ENCODE measurements at places on chromosomes 3 and 15.

DNA sequence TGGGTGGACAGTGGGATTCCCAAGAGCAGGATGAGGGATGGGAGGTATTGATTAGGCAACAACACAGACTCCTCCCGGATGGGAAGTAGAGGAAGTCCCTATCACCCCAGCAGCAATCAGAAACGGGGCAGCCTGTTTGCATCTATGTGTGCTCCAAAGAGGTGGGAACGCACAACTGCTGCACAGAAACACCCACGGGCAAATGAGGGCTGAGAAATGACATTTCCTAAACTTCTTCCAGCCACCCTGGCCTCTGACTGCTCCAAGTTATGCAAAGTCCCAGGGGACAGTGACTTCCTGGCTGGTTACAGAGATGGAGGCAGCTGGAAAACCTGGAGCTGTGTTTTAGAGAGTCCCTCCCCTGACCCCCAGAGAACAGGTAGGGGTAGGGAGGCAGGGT is 42.6 kb downstream of the HCN4 start:
- DNase-seq, result no peak

- no peak for DNase-seq
These were observed 148.3 kb downstream of the LRRC28 start for GRCh38 chr15:99399618-99400017.

DNA sequence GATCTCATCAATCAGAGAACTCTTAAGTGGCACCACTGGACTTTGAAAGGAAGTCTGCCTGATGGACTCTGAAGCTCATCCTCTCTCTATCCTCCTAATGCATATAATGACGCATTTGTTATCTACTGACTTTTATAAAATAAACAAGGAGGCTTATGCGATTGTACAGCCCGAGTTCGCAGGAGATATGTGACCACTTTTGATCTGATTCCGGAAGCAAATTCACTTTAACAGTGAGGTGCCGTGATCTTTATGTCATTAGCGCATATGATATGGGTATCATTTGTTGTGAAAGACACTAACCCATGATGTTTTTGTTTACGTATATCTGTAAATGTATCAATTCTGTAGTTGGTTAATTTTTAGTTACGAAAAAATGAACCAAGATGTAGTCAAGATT is 427 bp upstream of the RNF111 start:
- no peak for DNase-seq

DNA sequence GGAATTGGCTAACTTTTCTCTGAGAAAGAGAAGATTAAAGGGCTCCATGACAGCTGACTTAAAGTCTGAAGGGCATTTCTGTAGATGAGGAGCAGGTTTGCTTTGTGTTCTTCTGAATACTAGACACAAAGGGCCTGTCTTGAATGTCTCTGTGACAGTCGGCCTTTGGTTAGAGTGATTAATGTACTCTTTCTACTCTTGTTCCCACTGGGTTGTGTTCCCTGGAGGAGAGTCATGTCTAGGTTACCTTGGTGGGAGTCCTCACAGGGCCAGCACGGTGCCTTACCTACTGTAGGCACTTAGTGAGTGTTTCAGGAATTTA is 66.1 kb downstream of the MAP2K5 start:
- no peak for DNase-seq

- DNase-seq, result no peak
These were observed 228.7 kb downstream of the VPS13C start for GRCh38 chr15:61831505-61831921.

DNA sequence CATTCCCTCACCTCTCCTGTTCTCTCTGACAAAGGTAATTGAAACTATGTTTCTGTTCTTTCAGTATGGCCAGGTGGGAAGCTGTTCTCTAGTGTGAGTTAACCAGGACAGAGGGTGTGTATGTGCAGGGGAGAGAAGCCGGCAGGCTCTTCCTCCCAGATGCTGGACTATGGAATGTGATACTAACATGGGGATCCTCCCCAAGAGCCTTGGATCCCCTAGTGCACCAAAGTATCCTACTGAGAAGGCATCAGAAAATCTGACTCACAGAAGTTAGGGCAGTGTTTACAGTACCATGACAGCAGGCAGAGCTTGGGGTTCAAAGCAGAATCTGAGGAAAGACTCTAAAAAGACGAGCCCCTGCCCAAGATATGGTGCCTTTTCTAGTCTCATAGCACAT is 123.1 kb downstream of the APBA2 start:
- no peak for DNase-seq

- DNase-seq, result no peak
These were observed 72.2 kb downstream of the TOP2B start for GRCh38 chr3:25592510-25592968.

- no peak for DNase-seq
These were observed 76.0 kb upstream of the NECTIN3 start for GRCh38 chr3:110995461-110996231.

GRCh38 chr3:81799403-81799802 is 38.0 kb upstream of the GBE1 start:
- DNase-seq, result no peak

- DNase-seq, result no peak
These were observed 109.1 kb downstream of the OPA1 start for GRCh38 chr3:193701953-193702635.

DNA sequence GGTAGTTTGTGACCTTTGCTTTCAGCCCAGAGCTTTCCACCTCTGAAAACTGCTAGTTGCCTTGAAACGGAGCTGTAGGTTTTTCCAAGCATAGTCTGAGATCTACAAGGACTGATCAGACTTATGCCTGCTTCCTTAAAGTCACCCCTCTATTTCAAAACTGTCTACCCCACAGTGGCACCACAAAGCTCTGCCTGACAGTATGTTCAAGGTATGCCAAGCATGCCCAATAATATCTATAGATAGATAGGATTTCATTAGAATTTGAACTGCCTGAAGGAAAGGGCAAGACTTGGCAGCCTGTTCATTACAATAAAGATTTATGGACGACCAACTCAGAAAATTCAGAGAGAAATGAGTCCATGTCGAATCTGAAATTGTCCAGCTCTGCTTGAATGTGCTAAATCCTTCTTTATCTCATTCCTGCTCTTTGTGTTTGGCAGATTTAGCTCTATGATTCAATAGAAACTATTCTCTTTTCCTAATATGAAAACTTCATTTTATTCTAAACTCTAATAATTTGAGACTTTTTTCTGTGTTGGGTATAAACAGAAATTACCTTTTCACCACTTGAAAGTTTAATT is 227.6 kb upstream of the TBC1D5 start:
- no peak for DNase-seq

- no peak for DNase-seq
These were observed 50.0 kb upstream of the GSK3B start for GRCh38 chr3:120144267-120144666.

DNA sequence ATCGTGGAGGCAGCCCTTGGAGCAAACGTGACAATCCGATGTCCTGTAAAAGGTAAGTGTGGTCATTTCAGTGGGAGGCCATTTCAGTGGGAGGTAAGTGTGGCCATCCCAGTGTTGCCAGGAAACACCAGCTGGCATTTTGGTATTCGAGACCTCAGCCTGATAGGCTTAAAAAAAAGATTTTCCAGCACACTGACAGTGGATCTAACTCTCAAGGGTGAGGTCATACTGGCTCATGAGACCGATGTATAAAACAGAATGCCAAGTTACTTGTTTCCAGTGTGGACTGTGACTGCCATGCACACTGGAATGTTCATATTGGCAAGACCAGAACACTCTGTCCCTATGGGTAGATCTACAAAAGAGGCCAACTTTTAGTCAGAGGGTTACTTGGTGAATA is 244.4 kb upstream of the GOLGA6L4 start:
- no peak for DNase-seq

GRCh38 chr3:129857899-129858298 is 35.6 kb downstream of the TMCC1 start:
- no peak for DNase-seq

DNA sequence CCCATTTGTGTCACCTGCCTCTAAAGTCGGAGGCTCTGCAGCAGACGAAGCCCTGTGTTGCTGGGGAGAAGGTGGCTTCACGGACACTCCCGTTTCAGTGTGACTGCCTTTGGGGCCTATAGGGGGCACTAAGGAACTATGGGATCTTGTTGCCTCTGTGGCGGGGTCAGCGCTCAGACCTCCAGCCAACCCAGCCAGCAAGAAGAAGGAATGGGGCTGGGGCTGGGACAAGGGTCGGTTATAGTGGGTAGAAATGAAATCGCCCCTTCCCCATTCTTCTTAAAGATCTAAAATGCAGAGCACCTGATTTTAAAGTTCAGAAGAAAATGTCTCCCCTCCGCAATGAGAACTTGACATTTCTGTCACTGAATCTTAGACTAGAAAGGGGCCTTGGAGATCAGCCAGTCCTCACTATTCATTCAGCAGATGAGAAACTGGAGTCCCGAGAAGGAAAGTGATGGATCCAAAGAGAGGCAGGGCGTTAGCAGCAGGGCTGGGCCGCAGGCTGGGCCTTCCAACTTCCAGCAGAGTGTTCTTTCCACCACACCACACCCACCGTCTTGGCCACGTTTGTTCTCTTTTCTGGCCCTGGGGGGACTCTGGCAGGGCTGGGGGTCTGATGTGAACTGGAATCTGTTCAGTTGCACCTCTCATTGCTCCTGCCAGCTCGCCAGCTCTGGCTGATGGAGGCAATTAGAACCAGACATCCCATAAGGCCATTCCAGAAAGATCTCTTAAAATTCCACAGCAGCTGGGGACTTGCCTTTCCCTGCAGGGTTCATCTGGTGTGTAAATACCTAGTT is 195.4 kb downstream of the OPA1 start:
- DNase-seq, result no peak

GRCh38 chr15:101520395-101520794 is 30.9 kb upstream of the PCSK6 start:
- no peak for DNase-seq

DNA sequence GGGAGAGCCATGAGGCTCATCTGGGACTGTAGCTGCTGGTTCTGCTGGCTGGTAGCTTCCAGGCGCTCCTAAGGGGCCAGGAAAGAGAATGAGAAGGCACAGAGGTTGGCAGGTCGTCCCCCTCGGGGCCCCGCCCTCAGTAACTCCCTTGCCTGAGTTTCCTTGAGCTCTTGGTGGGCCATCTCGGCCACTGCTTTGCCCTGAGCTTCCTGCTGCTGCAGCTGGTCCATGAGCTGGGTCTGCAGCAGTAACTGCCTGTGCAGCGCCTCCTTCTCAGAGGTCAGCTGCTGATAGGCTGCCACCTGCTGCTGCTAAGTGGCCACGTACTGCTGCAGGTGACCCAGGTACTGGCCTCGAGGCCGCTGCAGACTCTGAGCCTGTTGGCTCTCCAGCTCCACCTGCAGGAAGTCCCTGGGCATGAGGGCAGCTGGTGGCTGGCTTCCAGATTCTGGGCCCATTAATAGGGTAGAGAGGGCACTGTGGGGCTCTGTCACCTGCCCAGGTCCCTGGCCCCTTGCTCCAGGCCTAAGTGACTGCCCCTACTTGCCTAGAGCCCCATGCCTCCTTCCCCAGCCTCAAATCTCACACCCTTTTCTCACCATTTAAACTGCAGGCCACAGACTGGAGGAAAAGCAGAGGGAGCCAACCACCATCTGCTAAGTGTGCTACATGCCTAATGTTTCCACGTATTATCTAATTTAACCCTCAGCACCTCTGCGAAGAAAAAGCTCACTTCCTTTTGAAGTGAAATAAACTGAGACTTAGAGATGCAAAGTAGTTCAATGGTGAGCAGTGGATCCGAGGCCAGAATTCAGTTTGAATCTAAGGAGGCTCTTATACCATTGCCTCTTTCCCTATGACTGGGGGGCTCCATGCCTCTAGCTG is 10.8 kb upstream of the VPS33B start:
- no peak for DNase-seq

GRCh38 chr3:133014325-133014724 is 23.9 kb upstream of the TMEM108 start:
- no peak for DNase-seq

- DNase-seq, result no peak
These were observed 409.5 kb upstream of the PROK2 start for GRCh38 chr3:72194458-72194857.

DNA sequence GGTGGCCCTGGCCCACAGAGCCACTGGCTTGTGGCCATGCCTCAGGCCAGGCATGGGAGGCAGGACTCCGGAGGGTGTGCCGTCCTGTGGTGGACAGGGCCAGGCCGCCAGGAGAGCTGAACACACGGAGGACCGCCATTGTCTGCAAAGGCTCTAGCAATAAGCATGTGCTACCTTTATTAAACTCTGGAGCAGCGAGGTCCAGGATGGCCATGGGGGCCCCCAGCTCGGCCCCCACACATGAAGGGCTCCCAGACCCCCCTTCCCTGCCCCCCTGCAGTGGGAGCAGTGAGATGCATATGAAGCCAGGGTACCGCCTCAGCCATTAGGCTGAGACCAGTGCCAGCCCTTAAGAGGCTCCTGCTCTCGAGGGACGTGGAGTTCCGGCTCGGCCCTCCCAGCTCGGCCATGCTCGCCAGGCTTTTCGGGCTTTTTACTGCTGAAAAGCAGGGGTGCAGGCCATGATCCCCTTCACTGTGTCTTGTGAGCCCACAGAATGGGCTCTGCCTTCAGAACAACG is 2.7 kb downstream of the AMIGO3 start:
- no peak for DNase-seq

DNA sequence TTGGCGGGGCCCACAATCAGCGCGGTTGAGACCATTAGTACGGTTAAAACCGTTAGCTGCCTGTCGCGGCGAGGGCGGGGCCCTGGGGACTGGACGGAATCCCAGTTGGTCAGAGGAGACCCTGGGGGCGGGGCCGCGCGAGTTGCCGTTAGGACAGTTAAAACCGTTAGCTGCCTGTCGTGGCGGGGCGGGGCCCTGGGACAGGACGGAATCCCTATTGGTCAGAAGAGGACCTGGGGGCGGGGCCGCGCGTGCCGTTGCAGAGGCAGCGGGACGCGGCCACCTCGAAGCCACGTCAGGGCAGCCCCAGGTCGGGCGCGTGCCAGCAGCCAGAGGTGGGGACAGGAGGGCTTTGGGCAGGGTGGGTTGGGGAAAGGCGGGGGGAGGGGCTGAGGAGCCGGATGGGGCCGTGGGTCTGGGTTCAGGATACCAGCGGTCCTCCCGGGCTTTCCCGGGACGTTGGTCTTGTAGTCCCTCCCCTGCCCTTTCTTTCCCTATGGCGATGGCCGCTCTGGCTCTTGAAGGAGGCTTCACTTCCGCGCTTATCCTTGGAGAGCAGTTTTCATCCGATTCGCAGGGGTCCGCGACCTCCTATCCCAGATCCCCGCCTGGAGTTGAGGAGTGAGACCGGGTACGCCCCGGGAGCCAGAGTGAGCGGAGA is 28.0 kb downstream of the KLHDC8B start:
- no peak for DNase-seq

DNA sequence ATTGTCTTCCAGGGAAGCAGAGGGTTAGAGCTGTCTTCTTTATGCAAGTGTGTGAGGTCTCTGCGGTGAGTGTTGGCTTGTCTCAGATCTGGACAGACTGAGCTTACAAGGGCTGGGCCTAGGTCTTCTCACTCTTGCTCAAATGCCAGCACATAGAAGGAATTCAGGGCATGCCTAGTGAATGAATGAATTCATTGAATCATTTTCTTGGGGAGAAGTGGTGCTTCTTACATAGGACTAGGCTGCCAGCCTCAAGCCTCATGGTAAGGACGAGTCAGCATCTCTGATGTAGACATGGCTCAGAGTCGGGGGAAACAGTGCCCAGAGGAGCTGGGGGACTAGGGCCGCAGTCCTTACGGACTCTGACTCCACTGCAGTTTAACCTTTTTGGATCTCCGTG is 17.2 kb downstream of the MKRN2 start:
- no peak for DNase-seq
